ENCODE measurements at places on chromosomes 3 and 15. TPM values are rescaled to one million over a fixed set of nuclear protein-coding genes. Genes with fewer than 3 reads are reported as not detected.

ENTPD3 gene
- 0.13 TPM for total RNA-seq

CLDN16 gene
- total RNA-seq: not detected

GLDN gene
- total RNA-seq: not detected

CILP gene
- not detected for total RNA-seq

SLC38A3 gene
- total RNA-seq: 0.36 TPM

PPCDC gene
- 11.2 TPM for total RNA-seq

P3H2 gene
- 0.79 TPM for total RNA-seq

AGBL1 gene
- total RNA-seq: not detected

TOMM70 gene
- 68.9 TPM for total RNA-seq

PIGZ gene
- total RNA-seq: 3.7 TPM

OCA2 gene
- total RNA-seq: not detected

USP50 gene
- total RNA-seq: 0.14 TPM

MESP1 gene
- 0.36 TPM for total RNA-seq

GATM gene
- total RNA-seq: 0.66 TPM

CPLX3 gene
- total RNA-seq: not detected

GOLGA6L10 gene
- total RNA-seq: 0.40 TPM

SMCO1 gene
- not detected for total RNA-seq

ASB14 gene
- total RNA-seq: not detected

FANCI gene
- 82.3 TPM for total RNA-seq

FSD2 gene
- under 0.01 TPM for total RNA-seq

CAPN3 gene
- total RNA-seq: 0.57 TPM

SOX14 gene
- not detected for total RNA-seq

SPSB4 gene
- under 0.01 TPM for total RNA-seq

CCDC50 gene
- total RNA-seq: 263 TPM

ZNF621 gene
- total RNA-seq: 22.5 TPM

HCLS1 gene
- total RNA-seq: 43.8 TPM

MYO5C gene
- 11.7 TPM for total RNA-seq

ARPP19 gene
- total RNA-seq: 300 TPM

PHC3 gene
- 38.4 TPM for total RNA-seq

MYL3 gene
- total RNA-seq: not detected

ANKRD34C gene
- total RNA-seq: not detected

HRH1 gene
- 14.5 TPM for total RNA-seq

PPP2R3A gene
- 20.6 TPM for total RNA-seq

EFL1 gene
- total RNA-seq: 36.8 TPM

INTS14 gene
- total RNA-seq: 58.2 TPM

DLL4 gene
- 72.7 TPM for total RNA-seq

SLC28A1 gene
- not detected for total RNA-seq

MAP6D1 gene
- total RNA-seq: 1.9 TPM

CKMT1A gene
- not detected for total RNA-seq

TMEM108 gene
- 0.29 TPM for total RNA-seq

SLC24A5 gene
- total RNA-seq: 0.07 TPM

SYNM gene
- total RNA-seq: 5.7 TPM

MESP2 gene
- total RNA-seq: 0.14 TPM

All from thoracic aorta endothelial cell (primary cell).